ENCODE measurements at places on chromosomes 3 and 15. TPM values are rescaled to one million over a fixed set of nuclear protein-coding genes. Genes with fewer than 3 reads are reported as not detected.

GRCh38 chr15:61133361-61133760, 95.7 kb downstream of the RORA start:
- DNase-seq = no peak

DNA sequence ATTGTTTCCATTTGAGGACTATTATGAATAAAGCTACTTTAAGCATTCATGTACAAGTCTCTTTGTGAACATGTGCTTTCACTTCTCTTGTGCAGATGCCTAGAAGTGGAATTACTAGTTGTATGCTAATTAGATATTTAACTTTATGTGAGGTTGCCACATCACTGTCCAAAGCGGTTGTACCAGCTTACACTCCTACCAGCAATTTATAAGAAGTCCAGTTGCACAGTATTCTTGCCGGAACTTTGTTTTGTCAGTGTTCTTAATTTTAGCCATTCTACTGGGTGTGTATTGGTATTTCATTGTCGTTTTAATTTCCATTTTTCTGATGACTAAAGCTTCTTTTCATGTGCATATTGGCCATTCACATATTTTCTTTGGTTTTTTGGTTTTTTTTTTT, 29.1 kb downstream of the SEMA3G start:
- no peak for DNase-seq

- no peak for DNase-seq
Observed at GRCh38 chr3:101251441-101251840, 68.9 kb downstream of the IMPG2 start.

GRCh38 chr3:69927571-69927970, 72.0 kb upstream of the SAMMSON start:
- no peak for DNase-seq

DNA sequence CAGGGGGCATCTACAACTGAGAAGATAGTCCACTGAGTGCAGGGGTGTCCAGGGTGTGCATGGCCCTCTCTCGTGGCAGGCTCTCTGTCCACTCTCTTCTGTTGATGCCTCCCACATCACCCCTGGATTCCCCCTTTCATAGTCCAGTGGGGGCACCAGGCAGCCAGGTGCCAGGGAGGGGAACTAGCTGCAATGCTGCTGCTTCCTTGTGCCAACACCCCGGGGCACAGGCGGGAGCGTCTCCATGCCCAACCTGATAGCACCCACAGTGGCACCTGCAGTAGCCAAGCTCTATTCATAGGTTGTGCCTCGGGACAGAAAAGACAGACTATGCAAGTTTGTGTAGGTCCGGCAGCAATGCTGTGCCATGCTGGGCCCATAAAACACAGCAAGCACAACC, 11.7 kb downstream of the DUOX2 start:
- DNase-seq = no peak

DNA sequence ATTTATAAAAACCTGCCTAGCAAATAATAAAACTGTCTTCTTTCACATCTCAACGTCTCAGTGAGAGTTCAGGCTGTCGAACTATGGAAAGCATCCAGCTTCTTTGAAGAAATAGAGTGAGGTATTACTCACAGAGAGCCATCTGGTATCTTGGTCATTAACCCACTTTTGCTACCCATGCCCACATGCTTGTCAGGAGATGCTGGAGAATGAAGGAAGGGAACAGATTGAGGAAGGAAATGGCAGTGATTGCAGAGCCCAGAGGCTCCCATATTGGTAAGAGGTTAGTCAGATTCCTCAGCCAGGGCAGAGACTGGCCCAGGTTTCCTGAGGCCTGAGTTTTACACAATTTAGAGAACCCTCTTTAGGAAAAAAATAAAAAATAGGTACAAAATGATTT, 119.1 kb downstream of the B3GALNT1 start:
- DNase-seq = no peak

GRCh38 chr3:192570821-192571791, 156.2 kb downstream of the FGF12 start:
- DNase-seq = no peak

DNA sequence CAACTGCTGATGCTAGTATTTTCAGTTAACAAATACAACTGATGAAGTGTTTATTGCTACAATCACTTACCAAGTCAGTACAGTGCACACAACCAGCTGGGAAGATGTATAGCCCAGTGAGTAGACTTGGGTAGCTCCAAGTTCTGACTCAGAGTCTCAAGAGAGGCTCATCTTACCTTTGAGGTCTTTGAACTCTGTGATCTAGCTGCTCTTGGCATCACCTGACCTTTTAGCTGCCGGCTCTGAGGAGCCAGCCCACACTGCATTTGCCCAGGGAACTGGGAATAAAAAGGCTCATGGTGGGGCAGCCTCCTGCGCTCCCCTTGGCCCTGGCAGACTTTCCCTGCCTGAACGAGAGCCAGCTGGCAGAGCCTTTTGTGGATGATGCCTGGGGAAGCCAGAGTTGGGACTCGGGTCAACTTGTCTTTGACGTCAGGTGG, 82.6 kb downstream of the CEMIP start:
- DNase-seq = no peak

DNA sequence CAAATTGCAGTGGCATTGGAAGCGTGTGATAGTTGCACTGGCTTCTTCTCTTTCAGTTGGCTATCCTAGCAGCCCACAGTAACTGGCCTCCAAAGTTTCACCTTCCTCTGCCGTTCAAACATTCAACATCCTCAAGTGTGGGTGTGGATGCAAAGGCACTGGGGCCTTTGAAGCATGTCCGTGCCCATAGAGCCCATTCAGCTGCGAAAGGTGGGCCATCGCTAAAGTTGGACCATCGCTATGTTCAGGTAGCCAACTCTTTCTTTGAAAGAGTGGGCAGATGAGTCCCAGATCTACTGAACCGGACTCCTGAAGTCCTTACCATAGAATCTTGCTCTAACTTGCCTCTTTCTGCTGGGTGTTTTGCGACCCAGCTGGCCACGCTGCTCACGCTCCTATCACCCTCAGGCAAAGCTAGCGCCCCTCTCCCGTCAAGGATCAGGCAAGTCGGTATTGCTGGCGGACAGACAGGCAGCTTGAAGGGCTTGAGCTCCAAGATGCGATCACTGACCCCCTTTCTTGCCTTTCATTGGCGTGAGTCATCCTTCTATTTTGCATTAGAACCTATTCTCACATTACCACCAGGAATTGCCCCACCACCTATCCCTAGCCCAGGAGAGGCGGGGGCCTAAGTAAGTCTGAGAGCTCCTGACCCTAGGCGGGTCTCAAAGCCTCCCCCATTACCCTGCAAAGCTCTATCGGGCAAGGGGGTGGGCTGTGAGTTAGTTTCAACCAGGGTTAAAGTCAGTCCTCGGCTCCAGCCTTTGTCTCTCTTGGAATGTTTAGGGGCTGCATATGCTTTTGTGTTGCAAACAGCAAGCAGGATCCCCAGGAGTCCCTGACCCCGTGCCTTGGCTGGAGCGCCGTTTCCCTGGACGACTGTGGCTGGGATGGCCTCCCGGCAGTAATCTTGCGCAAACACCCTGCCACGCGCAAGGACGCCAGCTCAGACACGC, 28.7 kb downstream of the ZIC4 start:
- DNase-seq = no peak

- no peak for DNase-seq
Observed at GRCh38 chr3:13030684-13031083, 42.5 kb downstream of the IQSEC1 start.

GRCh38 chr3:187686621-187687273, 15.6 kb downstream of the RTP2 start:
- DNase-seq = no peak

DNA sequence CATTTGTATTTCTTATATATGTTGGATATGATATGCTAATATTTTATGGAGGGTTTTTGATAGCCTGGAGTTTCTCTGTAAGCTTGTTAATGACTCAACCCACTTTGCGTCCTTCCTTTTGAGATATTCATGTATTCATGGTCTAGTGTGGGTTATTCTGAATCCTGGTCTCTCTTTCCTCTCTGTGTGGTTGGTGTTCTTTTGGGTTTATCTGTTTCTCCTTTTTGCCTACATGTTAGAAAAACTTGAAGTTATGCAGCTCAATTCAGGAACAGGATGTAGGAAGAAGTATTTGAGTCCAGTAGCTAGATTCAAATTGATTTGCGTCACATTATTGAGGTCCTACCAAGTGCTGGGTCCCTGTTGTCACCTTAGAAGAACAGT, 28.1 kb downstream of the CMTM7 start:
- DNase-seq = no peak

DNA sequence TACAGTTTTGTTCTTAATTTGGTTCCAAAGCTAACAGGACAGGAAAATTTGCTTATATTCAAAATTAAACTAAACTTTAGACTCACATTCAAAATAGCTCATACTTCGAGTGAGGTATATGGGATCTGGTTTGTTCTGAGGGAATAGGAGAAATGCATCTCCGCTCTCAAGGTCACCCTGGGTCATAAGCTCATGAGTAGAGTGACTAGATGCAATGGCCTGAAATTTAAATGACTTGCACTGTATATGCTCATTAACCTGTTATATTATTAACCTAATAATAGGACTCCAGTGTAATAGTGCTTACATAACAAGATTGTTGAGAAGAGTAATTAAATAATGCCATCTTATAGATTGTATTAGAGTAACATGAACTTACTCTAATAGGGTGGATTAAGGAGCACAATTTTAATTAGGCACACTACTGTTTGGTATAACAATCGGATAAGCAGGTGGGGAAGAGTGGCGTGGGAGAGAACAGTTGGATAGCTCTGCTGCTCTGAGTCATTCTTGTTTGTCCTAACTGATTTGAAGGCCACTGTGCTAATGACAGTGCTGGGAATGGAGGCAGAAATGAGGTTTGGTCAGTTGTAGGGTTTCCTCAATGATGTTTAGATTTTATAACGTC, 5.2 kb downstream of the NKTR start:
- DNase-seq = no peak

GRCh38 chr3:79979990-79980389, 212.2 kb upstream of the ROBO1 start:
- DNase-seq = no peak

GRCh38 chr3:193869221-193870201, 266.4 kb upstream of the HES1 start:
- no peak for DNase-seq

GRCh38 chr3:51434746-51435327, 43.8 kb downstream of the RBM15B start:
- DNase-seq = peak; percentile 53

DNA sequence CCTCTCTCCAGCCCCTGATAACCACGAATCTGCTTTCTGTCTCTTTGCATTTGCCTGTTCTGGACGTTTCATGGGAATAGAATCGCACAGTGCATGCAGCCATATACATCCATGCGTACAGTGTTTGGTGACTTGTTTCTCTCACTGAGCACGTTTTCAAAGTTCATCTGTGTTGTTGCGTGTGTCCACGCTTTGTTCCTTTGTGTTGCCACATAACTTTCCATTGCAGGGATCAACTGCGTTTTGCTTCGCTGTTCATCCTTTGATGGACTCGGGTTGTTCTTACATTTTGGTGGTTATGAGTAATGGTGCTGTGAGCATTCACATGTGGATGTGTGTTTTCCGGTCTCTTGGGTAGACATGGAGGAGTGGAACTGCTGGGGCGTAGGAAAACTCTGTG, 56.4 kb upstream of the TAMM41 start:
- no peak for DNase-seq

DNA sequence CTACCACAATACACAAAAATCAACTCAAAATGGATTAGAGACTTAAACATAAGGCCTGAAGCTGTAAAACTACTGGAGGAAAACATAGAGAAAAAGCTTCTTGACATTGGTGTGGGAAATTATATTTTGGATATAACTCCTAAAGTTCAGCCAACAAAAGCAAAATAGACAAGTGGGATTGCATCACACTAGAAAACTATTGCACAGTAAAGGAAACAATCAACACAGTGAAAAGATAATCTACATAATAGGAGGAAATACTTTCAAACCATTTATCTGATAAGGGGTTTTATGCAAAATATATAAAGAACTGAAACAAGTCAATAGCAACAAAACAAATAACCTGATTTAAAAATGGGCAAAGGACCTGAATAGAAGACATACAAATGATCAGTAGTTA, 37.6 kb upstream of the TP63 start:
- no peak for DNase-seq

DNA sequence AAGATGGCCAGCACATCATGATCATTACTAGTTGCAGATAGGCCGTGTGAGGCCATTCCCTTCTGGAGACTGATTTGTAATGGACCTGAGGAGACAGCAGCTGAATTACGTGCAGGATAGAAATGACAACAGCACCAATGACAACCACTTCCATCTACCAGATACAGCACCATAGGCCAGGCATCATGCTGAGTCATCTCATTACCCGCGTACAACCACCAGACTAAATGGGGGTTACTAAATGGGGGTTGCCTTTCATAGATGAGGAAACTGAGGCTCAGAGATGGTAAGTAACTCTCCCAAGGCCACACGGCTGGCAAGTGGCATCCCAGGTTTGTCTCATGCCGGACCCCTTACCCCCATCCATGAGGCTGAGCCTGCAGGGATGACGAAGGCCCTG, 32.8 kb upstream of the FAM107A start:
- DNase-seq = no peak

DNA sequence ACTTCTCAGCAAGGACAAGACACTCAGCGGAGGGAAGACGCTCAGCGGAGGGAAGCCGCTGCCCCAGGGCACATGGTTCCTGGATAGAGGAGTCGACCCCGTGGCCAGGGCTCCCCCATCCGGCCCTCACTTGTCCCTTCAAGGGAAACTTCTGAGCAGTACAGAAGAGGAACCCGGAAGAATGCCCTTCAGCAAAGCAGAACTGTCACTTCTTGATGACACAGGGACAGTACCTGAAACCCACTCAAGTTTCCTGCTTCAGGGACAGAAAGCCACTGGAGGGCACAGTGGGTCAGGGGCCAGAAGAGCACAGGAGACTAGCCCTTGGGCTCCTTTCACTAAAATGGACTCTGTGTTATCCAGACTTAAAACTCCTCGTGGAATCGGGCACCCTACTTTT, 97.8 kb upstream of the RPL32 start:
- no peak for DNase-seq

HOMER2 gene
- polyA plus RNA-seq = 1.5 TPM

ITGB5 gene
- polyA plus RNA-seq = not detected

STARD5 gene
- 1.9 TPM for polyA plus RNA-seq

PHLDB2 gene
- 2.8 TPM for polyA plus RNA-seq

NEK10 gene
- polyA plus RNA-seq = 0.10 TPM

PSTPIP1 gene
- polyA plus RNA-seq = 63.3 TPM

TIMP4 gene
- not detected for polyA plus RNA-seq

CLDN1 gene
- polyA plus RNA-seq = not detected

PRR20G gene
- not detected for polyA plus RNA-seq

SAMMSON gene
- not detected for polyA plus RNA-seq

GOLGA6A gene
- polyA plus RNA-seq = not detected

SCN11A gene
- polyA plus RNA-seq = not detected

RASL12 gene
- not detected for polyA plus RNA-seq

CFAP100 gene
- polyA plus RNA-seq = not detected
